Stimulated activated CD8-positive, alpha-beta memory T cell treated with anti-CD3 and anti-CD28 coated beads, Interleukin-7, amount 100 ng/mL, for 1 hour (primary cell): ENCODE measurements at places on chromosomes 7 and 10.

GRCh38 chr10:63977329-63977923 lies 456.2 kb downstream of the REEP3 start:
- no peak for DNase-seq

DNA sequence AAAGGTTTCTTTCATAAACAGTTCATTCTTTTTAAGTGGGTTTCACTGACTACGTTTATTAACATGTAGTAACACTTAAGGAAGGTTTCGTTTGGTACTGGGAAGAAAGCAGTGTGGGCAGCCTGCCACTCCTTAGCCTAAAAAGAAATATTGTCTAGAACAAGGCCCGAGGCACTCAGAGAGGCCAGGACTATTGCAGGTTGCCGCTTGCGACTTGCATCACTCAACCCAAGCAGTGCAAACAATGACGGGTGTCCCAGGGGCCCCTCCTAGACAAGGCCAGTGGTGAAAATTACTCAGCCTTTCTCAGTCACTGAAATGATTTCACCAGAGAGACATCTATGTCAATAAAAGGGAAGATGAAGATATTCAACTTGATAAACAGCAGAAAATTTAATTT lies 243.9 kb downstream of the SNX13 start:
- no peak for DNase-seq

DNA sequence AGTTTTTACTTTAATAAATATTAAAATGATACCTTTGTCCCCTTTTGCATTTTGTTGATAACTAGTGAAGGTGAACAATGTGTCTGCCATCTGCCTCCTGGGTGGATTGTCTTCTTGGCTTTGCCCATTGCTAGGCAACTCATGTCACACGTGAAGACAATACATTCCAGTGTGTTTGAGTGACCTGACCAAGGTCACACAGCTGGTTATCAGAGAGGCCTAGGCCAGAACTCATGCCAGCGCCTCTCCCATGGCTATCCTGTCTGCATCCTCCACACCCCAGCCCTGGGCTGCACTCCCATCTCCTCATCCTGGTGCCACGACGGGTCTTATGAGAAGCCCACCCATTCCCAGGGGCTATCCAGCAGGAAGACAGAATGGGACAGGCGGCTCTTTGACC lies 108.7 kb downstream of the PLCE1 start:
- DNase-seq, result no peak

GRCh38 chr7:106110885-106111654 lies 1.0 kb downstream of the SYPL1 start:
- no peak for DNase-seq
